ENCODE measurements at places on chromosomes 16 and 17.

GRCh38 chr17:79597996-79598895 lies 12.6 kb downstream of the RBFOX3 start:
- DNase-seq = no peak

- no peak for DNase-seq
Measured at GRCh38 chr16:84184775-84185174, 2.1 kb downstream of the TAF1C start.

DNA sequence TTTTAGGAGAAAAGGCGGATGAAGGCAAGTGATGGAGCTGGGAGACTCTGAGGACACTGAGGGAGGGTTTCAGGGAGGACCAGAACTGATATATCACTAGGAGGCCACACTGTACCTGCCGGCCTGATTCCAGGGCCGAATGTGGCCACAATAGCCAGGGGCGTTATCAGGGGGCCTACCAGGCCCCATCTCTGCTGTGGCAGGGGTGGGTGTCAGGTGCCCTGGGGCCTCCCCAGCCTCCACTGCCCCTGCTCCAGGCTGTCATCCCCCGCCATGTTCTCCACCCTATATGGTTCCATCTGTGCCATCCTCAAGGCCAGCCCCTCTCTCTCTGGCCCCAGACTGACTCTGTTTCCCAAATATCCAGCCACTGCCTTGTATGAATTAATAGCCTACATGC lies 246.5 kb downstream of the GSG1L start:
- no peak for DNase-seq

GRCh38 chr17:55416000-55416399 lies 5.6 kb downstream of the MMD start:
- no peak for DNase-seq

DNA sequence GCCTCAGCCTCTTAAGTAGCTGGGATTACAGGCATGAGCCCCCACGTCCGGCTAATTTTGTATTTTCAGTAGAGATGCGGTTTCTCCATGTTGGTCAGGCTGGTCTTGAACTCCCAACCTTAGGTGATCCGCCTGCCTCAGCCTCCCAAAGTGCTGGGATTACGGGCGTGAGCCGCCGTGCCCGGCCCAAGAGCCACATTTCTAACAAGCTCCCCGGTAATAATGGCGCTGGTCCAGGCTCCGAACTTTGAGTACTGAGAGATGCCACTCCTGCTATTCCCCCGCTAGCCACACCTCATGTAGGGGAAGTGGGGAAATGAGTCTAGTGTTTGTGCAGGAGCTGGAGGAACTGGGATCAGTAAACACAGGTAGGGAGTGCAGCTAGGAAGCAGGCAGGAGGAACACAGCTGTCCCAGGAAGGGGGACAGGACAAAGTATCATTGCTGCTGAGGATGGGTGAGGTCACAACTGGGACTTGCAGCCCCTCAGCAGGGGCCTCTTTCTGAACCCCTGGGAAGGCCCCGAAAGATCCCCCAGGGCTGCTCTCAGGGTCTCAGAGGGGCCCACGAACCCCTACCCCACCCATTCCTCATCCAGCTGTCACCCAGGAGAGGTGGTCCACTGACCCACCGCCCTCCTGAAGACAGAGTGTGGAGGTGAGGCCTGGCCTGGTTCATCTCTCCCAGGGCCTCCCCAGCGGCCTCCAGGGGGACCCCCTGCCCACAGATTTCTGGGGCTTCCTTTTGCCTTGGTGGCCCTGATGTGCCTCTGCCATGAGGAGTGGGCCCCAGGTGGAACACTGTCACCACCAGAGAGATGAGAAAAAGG lies 3.7 kb upstream of the KREMEN2 start:
- no peak for DNase-seq

DNA sequence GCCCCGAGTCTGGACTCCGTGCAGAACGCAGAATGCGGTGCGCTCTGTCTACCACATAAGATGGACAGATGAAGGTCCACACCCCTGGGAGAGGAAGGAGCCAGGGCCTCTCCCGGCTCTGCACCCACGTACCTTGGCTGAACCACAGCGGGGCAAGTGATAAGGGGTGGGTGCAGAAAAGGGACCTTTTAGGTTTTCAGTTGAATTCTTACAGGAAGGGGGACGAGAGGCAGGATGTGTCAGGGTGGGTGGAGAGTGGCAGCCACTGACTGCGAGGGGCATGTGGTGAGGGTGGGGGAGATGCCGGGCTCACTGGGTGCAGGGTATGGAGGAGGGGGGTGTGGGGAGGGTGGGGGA lies 372 bp downstream of the CD300A start:
- DNase-seq = no peak

GRCh38 chr17:5922476-5922875 lies 147.7 kb upstream of the WSCD1 start:
- DNase-seq = no peak

DNA sequence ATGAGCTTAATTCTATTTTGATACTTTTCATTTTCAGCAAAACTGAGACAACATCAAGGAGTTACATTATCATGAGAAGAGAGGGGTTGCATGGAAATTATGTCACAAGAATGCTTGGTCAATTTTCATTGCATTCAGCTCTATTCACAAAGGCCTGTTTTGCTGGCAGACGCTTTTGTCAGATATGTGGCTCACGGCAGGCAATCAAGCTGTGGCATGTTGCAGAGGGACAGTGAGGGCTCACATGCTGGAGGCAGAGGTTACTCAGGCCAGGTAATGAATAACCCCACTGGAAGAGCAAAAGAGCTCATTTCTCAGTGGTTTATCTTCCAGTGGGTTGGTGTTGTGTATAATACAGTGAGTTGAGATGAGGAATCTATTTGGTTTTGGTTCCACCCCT lies 98.7 kb upstream of the RBFOX1 start:
- no peak for DNase-seq

GRCh38 chr16:27522173-27522707 lies 27.5 kb downstream of the GTF3C1 start:
- DNase-seq = no peak

DNA sequence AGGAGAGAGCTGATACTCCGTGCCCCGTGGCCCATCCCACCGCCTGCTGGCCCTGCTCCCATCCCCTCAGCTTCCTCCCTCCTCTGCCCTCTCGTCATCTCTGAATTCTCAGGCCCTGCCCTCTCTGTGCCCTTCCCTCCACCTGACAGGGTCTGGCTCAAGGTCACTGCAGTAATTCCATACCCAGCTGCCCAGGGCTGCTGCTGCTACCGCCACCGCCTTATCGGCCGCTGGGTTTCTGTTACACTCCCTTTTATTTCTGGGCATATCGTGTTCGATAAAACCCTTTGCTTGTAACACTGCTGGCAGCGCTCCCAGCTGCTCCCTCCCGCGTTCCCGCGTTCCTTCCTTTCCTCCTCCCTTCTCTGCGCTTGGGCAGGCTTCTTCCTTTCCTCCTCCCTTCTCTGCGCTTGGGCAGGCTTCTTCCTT lies 1.2 kb downstream of the EPN3 start:
- DNase-seq = no peak

DNA sequence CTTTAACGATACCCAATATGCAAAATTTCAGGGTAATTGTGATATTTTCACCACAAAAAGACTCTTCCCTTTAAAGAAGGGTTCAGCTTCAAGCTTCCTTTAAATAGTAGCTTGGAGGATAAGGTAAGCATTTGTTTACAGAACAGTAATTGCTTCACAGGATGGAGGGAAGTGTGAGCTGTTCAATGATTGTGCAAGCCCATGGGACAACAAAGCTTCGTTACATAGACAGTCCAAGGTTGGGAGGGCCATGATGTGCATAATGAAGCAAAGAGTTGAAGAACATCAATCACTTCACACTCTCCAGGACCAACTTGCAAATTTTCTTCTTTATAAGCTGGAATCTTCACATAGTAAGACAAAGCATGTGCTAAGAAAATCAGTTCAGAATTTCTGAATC lies 145.0 kb upstream of the ASIC2 start:
- DNase-seq = no peak

- DNase-seq = no peak
Measured at GRCh38 chr17:55426851-55427586, 5.4 kb upstream of the MMD start.

- DNase-seq = no peak
Measured at GRCh38 chr16:52364500-52364899, 182.4 kb downstream of the TOX3 start.

DNA sequence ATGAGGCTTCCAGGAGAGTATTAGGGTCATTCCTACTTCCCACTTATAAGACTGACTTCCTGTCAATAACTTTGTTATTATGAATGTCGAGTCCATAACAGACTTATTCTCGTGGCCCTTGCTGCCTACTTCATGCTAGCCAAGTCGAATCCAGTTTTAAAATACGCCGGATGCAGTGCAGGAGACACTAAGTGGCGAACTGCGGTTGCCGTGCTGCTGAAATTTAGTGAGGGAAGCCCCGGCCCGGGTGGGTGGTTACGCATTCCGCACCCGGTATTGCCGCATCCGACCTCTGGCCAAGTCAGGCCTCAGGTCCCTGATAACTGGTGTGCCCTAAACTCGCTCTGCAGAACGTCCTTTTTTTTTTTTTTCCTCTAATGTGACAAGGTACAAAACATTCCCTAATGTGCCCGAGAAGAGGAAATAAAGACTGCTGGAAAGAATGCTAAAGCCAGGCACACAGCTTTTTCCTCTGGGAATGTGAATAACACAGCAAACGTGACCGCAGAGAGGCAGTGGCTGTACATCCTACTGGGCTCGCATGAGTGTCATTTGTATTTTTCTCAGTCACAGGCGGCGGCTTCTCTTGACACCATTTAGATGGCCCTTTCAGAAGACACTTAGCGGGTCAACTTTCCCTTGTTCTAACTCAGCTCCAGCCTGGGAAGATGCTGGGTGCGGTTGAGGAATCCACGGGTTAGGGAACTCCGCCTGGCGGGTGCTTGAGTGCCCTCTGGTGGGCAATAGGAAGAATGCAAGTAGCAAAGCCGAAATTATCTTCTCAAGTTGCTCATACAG lies 7.1 kb upstream of the AKTIP start:
- peak; percentile 52 for DNase-seq

- peak; percentile 21 for DNase-seq
Measured at GRCh38 chr17:48179071-48179945, 71.7 kb downstream of the SNX11 start.

- DNase-seq = no peak
Measured at GRCh38 chr17:1331708-1332107, 52.2 kb downstream of the TRARG1 start.

- DNase-seq = no peak
Measured at GRCh38 chr17:7655541-7655840, 4.8 kb downstream of the ATP1B2 start.

GRCh38 chr16:14576532-14576931 lies 53.5 kb downstream of the PARN start:
- DNase-seq = no peak

DNA sequence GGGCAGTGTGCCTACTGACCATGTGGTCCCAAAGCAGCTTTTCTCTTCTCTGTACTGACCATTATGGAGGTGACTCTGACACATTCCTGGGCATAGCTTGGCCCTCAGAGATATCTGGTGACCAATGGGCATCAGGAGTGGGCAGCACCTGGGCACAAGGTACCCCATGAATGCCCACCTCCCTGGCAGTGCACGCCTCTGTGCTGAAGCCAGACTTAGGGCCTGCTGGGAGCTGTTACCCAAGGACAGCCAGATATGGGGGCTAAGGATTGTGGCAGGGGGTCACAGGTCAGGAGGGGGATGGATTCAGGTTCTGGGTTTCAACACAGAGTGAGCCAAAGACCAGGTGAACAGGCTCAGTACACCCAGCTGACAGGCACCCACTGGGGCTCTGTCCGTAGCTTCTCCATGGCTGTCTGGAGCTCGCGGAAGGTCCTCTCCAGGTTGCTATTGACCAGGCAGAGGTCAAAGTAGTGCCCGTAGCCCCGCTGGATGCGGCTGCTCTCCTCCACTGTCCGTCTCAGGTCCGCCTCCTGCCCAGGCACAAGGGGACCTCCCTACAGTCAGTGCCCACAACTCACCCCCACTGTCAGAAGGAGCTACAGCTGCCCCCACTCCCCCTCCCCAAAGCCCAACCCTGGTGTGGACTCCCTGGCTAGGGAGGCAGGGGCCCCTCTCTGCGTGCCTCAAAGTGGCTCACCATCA lies 29.7 kb downstream of the MPP2 start:
- no peak for DNase-seq

DNA sequence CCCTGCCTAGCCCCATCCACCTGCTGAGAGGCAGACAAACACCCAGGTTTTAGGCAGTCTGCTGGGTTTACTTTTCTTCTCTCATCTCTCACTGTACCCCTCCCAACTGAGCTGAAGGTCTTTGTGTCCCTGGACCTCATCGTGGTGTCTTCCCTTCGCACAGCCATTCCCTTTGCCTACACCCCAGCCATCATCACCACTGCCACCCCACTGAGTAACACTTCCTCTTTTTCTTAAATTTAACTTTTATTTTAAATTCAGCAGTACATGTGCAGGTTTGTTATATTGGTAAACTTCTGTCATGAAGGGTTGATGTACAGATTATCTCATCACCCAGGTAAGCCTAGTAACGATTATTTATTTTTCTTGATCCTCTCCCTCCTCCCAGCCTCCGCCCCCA lies 188.3 kb upstream of the MON1B start:
- DNase-seq = no peak

GRCh38 chr17:37844158-37844976 lies 79.8 kb upstream of the TBC1D3K start:
- peak; percentile 67 for DNase-seq

- no peak for DNase-seq
Measured at GRCh38 chr16:87416826-87417527, 24.8 kb downstream of the MAP1LC3B start.

GRCh38 chr17:69672924-69673323 lies 258.4 kb downstream of the MAP2K6 start:
- DNase-seq = no peak

GRCh38 chr17:80853076-80853475 lies 138.6 kb upstream of the CHMP6 start:
- DNase-seq = no peak

DNA sequence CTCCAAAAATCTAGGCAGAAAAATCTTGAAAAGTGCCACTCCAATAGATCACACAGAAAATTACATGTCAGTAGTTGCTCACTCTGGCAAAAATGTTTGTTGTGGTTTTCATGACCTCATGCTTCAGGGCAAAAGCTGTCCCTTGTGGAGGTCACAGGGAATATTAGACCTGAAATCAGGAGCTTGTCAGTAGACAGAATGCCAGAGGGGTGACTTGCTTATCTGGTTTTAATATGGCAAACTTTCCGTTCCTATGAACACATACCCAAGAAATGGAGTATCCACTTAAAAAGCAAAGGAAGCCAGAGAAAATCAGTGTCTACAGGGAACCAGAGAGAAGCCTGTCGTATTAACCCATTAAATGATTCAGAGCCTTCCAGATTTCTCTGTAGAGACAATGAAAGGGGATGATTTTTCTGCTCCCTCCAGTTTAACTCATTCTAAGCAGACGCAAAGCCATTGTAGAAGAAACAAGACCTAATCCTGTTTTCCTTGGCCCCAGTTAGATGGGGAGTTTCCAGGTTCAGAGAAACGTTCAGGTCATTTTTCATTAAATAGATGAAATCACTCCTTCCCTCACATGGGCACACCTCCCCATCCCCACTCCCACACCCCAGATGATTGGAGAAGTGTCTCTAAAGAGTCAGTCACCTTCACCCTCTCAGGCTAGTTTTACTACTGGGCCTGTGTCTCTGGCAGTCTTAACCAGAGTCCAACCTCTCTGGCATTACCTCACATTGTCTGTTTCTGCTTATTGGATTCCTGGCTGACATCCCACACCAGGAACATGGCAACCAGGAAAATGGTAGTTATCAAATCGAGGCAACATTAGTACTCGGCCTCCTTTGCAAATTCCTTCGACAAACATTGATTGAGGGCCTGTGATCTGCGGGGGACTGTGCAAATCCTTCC lies 6.0 kb downstream of the SOX9 start:
- no peak for DNase-seq
